ENCODE measurements at places on chromosomes 12 and 14.

GRCh38 chr14:65312859-65313258, 99.7 kb upstream of the FUT8 start:
- DNase-seq = no peak

DNA sequence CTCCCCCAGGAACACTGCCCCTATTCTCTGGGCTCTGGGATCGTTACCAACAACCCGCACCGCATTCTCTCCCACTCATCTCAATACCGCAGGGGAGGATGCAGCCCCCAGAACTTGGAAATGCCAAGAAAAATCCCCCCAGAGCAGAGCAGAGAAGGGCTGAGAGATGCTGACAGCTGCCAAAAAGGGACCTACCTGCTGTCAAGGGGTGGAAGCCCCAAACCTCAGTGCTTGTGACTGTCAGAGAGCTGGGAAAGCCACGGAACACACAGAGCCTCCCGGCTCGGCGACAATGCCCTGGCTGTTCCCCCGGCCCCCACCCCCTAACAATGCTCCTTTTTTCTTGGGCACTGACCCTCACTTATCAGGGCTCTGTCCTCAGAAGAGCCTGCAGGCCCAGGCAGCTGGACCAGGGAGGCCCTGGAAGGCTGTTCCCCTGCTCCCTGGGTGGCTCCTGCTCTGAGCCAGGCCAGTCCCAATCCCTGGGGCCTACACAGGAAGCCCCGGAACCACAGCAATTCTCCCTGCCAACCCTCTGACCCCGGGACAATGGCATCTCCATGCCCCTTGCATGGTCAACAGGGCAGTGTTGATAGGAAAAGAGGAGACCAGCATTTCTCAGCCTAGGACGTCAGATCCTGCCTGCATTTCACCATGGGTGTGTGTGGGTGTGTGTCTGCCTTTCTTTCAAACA, 78.9 kb downstream of the ITPK1 start:
- no peak for DNase-seq

DNA sequence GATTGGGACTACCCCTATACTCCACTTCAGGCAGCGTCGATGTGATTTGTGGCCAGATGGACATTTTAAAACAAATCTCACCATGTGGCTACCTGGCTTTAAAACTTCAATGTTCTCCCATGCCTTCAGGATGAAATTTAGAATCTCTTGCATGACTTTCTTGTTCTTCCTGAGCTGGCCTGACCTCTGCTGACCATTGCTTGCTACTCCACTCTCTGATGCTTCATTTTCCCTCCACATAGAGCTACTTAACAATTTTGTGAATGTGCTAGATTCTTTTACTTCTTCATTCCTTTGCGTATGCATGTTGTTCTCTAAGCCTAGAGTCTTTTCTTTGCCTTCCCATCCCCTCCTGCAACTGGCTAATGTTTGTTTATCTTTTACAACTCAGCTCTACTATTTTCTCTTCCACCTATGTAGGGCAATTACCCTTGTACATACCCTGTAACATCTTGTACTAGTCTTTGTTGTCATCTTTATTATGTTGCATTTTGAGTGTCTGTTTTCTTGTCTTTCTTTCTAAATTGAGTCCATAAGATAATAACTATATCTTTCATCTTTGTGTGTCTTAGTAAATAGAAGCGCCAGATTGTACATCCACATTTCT, 41.2 kb downstream of the YLPM1 start:
- no peak for DNase-seq

DNA sequence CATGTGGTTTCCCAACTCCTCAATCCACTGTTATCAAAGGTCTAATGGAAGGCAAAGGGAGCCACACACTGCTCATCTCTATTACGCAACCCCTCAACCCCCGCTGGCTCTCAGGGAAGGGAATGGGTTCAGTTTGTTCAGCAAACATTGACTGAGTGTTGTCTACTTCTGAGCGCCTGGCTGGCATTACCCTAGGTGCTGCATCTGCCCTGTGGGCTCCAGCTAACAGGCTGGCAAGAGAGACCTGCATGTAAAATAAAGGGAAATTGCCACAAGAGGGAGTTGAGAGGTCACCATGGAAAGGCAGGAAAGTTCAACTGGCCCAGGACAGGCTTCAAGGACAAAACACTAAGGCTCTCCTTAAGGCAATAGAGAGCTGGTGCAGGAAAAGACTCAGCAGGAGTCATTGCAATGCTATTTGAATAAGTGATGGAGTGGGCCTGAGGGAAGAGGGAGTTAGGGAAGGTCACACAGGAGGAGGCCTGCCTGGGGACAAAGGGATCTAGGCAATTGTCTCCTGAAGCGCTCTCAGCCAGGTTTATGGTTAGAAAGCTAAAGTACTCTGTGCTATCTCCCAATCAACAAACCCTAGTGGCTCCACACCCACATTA, 5.5 kb upstream of the ZNF740 start:
- no peak for DNase-seq

DNA sequence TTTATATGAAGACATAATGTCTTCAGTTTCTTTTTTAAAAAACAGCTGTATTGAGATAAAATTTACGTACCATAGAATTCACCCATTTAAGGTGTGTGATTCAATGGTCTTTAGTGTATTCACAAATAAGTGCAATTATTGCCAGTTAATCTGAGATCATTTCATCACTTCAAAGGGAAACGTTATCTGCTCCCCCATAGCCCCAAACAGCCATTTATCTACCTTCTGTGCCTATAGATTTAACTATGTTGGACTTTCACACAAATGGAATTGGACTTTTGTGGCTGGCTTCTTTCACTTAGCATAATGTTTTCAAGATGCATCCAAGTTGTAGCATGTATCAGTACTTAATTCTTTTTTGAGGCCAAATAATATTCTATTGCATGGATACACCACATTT, 9.7 kb downstream of the PNP start:
- no peak for DNase-seq

GRCh38 chr14:72678356-72678755, 215.5 kb downstream of the DPF3 start:
- no peak for DNase-seq

- DNase-seq = no peak
These were observed 9.8 kb downstream of the CHPT1 start for GRCh38 chr12:101707131-101707782.

GRCh38 chr14:60329274-60329673, 80.3 kb downstream of the PPM1A start:
- DNase-seq = no peak

GRCh38 chr12:51814311-51815088, 34.0 kb downstream of the FIGNL2 start:
- peak; percentile 57 for DNase-seq

DNA sequence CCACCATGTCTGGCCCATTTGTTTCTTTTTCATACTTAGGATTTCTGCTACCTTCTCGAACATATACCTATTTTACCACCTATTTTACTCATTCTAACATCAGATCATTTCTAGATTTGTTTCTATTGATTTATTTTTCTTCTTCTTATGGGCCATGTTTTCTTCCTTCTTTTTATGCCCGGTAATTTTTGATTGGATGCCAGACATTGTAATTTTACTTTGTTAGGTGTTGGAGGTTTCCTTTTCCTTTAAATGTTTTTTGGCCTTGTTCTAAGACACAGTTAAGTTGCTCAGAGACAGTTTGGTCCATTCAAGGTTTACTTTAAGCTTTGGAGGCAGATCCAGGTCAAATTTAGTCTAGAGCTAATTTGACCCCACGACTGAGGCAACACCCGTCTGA, 14.7 kb upstream of the BEGAIN start:
- DNase-seq = no peak

DNA sequence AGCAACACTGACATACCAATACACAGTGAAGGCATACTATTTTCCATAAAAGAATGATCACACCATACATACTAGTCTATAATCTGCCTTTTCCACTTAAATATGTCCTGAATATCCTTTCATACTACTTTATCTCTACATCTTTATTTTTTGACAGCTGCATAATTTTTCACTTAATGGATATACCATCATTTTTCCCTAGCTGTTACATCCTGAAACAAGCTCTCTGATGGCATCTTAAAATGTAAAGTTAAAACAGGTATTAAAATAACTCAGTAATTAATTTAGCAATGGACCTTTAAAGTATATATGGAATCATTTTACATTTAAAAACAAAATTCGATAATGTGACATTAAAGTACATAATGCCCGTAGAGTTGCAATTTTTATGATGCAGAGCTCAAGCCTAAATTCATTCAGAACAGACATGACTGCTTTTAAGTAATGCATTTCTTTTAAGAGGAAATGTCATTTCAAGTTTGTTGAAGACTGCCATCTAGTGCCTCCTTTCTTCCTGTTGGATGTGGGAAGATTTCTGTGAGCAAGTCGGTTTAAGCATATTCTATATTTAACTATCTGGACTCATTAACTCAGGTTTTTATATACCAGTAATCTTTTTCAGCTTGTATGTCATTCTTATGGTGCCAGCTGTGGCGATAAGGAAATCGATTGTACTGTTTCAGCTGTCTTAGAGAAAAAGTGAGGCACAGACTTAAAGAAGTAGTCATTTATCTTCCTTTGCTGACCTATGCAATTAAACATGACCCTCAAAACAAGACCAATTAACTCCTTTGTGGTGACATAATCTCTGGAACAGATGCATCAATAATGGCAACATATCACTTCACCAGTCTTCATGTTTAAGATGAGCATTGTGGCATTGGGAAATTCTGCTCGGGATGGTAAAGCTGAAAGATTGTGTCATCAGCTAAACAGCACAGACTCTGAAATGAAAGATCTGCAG, 20.3 kb downstream of the PRICKLE1 start:
- no peak for DNase-seq

DNA sequence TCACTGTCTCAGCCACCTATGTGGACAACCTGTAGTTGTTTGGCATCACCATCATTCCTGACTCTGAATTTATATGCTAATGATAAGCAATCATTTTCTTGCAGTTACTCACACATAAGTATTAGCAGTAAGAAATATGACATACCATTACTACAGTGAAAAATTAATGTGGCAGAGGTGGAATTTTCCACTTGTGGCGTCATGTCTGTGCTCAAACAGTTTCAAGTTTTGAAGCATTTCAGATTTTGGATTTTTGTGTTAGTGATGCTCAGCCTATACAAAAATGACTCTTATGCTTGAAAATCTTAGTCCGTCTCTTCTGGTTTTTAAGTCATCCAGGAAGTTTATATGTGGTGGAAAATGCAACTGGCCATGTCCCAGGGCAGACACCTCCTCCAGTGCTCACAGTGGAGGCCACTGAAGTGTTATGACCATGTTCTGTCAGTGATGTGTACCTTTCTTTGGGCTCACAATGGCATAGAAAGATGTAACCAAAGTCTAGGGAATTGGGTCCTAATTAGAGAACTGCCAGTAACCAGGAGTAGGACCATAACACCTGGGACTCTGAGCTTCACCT, 220.6 kb downstream of the SYT1 start:
- no peak for DNase-seq

GRCh38 chr14:101997429-101998336, 33.3 kb downstream of the DYNC1H1 start:
- no peak for DNase-seq

- no peak for DNase-seq
These were observed 343.9 kb downstream of the NPAS3 start for GRCh38 chr14:33282331-33283230.

GRCh38 chr14:59293935-59294661, 105.6 kb downstream of the DAAM1 start:
- no peak for DNase-seq

- DNase-seq = no peak
These were observed 136.3 kb downstream of the SCARB1 start for GRCh38 chr12:124727264-124727800.

GRCh38 chr14:82488473-82488872, 954.8 kb upstream of the SEL1L start:
- DNase-seq = no peak

DNA sequence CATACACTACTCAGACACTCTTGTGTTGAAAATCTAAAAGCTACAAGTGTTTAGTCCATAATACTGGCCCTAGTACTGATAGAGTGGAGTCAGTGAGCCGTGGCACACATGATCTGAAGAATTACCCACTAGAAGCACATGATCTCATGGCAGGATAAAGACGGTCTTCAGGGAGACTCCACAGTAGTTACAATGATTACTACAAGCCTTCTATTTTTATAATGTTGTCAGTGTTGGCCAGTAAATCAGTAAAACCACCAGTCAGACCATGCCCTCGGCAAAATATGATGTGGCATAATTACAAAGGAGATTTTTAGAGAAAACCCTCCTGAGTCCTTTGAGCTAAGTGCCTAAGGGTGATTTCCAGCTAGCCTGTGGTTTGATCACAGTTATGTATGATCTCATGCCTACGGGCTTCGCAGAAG, 114.9 kb downstream of the PDZRN4 start:
- DNase-seq = no peak

DNA sequence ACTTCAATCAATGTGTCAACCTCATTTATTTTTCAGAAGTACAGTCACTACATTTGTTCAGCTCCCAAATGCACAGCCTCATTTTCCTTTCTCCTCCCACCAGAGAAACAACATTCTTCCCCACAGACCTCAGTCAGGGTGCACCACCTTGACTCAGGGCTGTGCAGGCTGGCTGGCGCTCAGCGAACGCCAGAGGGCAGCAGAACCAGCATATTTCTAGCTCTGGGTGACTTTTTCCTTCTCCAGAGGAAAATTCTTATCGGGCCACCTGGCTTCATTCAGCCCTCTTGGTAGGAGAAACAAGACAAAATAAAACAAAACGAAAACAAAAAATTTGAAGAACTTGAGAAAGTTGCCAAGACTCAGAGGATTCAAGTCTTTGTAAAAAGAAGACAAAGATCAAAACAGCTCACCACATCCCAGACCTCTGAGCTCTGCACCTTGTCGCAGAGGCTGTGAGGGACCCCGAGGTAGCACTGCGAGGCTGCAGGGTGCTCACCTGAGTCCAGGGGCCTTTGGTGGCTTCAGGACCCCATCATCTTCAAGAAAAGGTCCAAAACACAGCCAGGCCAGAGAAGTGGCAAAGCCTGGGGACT, 33.7 kb downstream of the PAH start:
- DNase-seq = peak; percentile 10

- no peak for DNase-seq
These were observed 128.4 kb upstream of the SSTR1 start for GRCh38 chr14:38079268-38079667.

GRCh38 chr12:2190896-2191533, 138.2 kb downstream of the CACNA1C start:
- DNase-seq = no peak

GRCh38 chr12:108823804-108824203, 33.6 kb downstream of the SSH1 start:
- DNase-seq = no peak

DNA sequence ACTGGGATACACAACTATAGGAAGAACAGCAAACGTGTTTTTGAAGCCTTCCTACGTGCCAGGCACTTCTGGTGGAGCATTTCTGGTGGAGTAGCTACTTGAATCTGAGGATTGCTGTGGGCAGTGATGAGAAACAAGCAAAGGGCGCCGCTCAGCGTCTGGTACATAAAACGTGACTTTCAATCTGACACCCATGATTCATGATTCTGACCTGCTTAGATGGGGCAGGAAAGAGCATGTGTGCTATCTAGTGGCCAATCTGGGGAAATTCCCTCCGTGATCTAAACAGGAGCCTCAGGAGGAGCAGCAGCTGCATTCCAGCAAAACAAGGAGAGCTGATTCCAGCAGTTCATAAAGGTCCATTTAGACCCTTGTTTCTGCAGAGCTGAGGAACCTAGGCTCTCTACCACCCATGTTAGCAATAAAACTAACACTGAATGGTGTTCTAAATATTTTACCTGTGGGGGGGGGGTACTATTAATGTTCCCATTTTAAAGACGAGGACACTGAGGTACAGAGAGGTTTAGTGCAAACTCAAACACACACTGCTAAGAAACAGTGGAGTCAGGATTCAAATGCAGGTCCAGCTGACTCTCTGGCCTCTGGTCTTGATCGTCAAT, 37.8 kb downstream of the PAH start:
- peak; percentile 8 for DNase-seq

Measured in activated T-helper 2 cell treated with anti-CD3 and anti-CD28 coated beads, Interferon-gamma antibody, Interleukin-2, Interleukin-4, amounts not matched to agents 10 μg/mL and 5 μg/mL and 100 μg/mL, durations not matched to agents 14 hours and 24 hours and 36 hours (primary cell).